Activated T-helper 2 cell treated with anti-CD3 and anti-CD28 coated beads, Interferon-gamma antibody, Interleukin-2, Interleukin-4, amounts not matched to agents 10 μg/mL and 5 μg/mL and 100 μg/mL, durations not matched to agents 14 hours and 24 hours and 36 hours (primary cell): ENCODE measurements at places on chromosomes 4 and X. TPM values are rescaled to one million over a fixed set of nuclear protein-coding genes. Genes with fewer than 3 reads are reported as not detected.

MAGEC1 gene
- not detected in 2 replicates for total RNA-seq

NLRP2B gene
- not detected in 2 replicates for total RNA-seq

GRCh38 chr4:3781193-3781886 is 15.2 kb downstream of the ADRA2C start:
- DNase-seq = no peak

DNA sequence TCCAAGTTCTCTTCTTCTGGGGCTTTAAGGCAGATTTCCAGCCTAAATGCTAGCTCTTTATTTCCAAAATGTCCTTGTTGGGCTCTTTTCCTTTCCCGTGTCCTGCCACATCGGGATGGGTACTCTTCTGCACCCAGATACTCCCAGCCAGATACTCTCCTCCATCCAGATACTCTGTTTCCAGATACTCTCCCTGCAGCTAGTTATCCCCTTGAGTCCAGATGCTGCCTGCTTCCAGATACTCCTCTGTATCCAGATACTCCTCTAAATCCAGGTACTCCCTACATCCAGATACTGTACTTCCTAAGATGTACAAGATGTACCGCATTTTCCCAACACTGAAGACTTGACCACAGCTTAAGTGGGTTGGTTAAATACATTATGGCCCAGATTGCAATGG is 10.5 kb upstream of the XG start:
- DNase-seq = no peak

DNA sequence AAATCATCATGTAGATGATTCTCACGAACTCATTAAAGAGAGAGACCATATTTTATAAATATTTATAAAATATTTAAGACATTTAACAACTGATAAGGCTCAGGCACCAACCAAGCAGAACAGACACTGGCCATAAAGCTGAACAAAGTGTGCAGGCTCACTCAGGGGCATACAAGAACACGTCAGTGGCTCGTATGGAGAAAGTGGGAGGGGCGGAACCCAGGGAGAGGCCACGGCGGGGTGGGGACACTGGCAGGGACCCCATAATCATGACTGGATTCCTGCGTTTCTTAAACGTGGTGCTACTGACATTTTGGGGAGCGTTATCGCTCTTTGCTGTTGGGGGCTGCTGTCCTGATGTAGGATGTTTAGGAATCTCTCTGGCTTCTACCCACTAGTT is 31.3 kb upstream of the FAT1 start:
- no peak for DNase-seq

GRCh38 chr4:173138624-173139023 is 30.0 kb upstream of the GALNT7 start:
- no peak for DNase-seq

DNA sequence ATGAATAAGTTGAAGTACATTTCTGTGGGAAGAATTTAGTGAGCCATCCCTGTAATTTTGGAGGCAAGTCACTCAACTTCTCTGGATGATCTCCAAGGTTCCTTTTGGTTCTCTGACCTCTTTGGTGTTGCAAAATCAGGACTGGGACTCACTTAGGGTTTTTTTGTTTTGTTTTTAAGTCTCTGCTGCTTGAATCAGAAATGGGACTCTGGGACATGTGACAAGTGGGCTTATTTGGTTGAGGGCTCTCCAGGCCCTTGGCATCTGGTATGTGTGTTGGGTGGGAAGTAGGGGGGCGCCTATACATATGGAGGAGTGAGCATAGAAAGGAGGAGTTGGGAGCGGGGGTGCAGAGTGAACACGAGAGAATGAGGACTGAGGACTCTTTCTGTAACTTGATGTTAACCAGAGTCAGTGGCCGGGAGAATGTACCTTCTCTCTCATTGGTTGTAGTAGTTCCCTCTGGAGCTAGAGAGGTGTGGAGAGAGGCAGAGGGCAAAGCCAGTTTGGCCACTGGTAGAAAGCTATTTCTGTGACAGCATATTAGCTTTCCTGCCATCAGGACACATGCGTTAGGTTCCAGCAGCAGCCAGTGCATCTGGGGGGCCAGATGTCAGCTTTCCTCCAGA is 1.9 kb downstream of the ARHGAP10 start:
- no peak for DNase-seq
